NCI-H1694 (cell line): ENCODE measurements at places on chromosomes 2 and 18.

- no peak for DNase-seq
These were observed 158.7 kb upstream of the APCDD1 start for GRCh38 chr18:10295751-10296150.

DNA sequence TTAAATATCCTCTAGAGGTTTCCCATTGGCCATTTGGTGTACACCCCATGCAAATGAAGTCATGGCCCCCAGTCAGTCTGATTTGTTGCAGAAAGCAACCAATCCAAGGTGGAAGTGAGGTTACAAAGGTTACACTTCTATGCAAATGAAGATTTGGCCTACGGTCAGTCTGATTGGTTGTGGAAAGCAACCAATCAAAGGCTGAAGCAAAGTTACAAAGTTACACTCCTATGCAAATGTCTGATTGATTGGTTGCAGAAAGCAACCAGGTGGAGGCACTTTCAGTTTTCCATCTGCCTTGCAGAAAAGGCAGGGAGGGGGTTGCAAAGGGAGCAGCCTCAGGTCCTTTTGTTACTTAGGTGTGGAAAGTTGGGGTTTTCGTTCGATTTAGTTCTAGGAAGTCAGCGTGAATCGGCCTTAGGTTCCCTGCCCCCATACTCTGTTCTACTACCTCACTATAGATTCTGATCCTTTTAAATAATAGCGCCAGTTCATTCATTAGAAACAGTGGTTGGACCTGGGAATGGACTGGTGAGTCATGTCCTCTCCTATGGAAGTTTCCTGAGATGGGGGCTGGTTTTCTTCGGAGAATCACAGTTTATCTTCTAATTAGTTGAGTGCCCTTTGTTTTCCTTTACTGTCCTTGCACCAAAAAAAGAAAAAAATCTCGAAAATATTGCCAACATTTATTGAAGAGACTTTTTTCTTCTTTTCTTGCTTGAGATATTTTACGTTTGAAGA, 279.5 kb downstream of the AGAP1 start:
- DNase-seq, result no peak

DNA sequence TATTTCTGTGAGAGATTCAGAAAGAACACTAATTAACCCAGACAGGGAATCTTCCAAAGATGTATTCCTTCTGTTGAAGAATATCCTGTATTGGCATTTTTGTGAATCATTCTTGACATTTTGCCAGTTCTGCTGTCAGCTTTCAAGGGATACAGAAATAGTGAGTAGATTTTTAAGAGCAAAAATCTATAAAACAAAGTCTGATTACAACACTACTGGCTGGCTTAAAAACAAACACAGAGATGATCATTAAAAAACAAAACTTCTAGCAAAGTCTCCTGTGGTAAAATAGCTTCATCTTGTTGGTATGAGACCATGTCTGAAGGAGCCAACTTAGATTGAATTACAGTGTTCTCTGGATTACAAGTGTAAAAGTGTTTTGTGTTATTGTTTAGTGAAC, 866.3 kb upstream of the KLHL29 start:
- no peak for DNase-seq

GRCh38 chr2:232026910-232027309, 65.4 kb downstream of the DIS3L2 start:
- no peak for DNase-seq

DNA sequence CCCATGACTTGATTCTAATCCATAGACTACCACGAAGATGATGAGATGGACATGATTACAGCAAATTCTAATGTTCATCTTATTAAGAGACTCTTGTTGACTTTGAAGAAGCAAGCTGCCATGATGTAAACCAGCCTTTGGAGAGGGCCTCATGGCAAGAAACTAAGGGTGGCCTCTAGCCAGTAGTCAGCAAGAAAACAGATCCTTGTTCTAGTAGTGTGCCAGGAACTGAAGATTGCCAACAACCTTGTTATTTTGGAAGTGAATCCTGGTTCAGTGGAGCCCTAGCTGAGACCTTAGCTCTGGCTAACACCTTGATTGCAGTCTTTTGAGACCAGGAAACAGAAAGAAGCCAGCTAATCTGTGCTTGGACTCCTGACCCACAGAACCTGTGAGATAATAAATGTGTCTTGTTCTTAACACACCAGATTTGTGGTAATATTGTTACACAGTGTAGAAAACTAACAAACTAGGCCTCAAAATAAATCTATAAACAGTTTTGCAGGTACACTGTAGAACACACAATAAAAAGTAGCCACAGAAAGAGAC, 10.0 kb downstream of the PHOSPHO2 start:
- DNase-seq, result no peak

DNA sequence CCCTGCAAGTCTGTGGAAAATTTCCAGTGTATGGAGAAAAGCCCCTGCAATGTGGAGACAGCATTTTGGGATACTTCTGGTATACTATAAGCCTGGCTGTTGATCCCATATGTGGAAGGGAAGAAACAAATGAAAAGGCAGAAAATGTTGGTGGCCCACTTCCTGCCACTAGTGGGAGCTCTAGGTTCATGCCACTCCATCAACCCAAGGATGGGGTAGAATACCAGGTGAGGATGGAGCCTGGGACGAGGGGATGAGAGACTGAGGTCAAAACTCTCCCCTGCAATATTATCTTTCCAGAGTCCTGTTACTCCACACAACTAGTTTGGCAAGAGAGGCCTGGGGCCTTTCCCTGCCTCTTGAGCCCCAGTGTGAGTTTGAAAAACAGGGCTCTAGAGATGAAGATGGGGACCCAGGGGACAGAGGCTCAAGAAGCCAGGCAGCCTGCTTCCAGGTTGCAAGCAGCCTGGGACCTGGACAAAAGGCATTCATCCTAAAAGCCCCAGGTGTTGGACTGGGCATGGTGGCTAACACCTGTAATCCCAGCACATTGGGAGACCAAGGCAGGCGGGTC, 31.9 kb downstream of the BMP10 start:
- DNase-seq, result no peak

GRCh38 chr2:223100061-223100511, 48.1 kb downstream of the KCNE4 start:
- no peak for DNase-seq

DNA sequence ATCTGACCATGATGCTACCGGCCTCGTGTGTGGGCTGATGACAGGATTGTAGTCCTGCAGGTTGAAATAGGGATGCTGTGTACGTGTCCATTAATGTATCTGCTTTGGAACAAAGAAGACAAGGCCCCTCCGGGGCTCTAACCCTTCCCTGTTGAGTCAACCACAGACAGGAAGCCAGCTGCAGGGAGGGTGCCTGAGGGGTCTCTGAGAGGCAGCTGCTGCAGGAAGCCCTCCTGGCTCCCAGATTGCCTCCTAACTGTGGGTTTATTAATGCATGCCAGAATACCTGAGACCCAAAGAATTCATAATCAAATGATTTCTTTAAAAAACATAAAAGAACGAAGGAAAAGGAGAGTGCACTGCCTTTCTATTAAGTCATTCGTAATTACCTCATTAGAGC, 140.4 kb downstream of the CELF4 start:
- no peak for DNase-seq

- no peak for DNase-seq
These were observed 82.4 kb upstream of the HPCAL1 start for GRCh38 chr2:10220045-10220901.

DNA sequence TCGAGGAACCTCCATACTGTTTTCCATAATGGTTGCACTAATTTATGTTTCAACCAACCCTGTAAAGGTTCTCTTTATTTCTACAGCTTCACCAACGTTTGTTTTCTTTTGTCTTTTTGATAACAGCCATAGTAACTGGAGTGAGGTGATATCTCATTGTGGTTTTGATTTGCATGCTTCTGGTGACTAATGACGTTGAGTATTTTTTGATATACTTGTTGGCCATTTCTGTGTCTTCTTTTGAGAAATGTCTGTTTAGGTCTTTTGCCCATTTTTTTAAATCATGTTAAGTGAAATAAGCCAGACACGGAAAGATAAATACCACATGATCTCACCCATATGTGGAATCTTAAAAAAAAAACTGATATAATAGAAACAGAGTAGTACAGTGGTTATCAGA, 74.8 kb upstream of the SMIM21 start:
- no peak for DNase-seq

- no peak for DNase-seq
These were observed 136.5 kb upstream of the NFATC1 start for GRCh38 chr18:79259218-79259617.

DNA sequence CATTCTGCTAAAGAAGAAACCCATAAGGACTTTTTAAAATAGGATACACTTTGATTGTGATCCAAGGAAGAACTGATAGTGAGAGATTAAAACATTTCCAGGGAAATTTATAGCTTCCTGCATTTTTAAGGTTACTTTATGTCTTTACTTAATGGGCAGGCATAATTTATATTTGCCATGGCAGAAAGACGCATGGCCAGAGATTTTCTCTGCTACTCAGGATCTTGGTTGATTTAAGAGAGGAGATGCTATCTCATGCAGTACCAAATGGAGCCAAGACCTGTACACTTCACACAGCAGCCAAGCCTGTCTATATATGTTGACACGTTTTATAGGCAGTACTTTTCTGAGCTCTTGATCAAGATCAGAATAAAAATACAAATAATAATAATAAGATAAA, 60.9 kb upstream of the NT5C1B start:
- DNase-seq, result no peak

DNA sequence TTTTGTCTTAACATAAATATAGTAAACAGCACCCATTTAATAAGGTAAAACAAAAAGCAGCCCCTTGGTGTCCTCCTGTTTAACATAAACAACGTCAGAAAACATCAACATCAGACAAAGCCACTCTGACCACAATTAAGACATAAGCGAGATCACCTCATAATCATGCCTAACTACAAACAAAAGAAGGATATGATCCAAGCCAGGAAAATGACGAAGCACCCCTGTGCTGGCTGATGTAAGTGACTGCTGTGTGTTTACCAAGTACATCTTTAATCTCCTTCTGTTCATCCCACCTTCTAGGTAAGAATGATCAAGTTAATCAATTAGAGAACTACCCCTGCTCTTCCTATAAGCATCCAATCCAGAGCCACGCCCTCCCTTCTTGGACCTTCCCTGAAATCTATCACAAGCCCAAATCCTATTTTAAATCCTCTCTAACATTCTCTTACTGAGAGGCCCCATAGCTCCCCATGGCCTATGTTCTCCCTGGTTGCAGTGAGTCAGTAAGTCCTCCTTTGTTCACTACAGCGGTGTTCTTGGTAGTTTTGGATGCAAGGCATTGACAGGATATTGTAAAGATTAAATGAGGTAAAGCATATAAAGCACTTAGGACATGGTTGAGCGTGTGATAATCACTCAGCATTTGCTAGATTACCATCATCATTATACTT, 424.2 kb downstream of the TSN start:
- no peak for DNase-seq

- no peak for DNase-seq
These were observed 7.3 kb downstream of the COQ10B start for GRCh38 chr2:197460649-197461048.

- no peak for DNase-seq
These were observed 32.4 kb downstream of the WDR43 start for GRCh38 chr2:28926847-28927246.

GRCh38 chr2:38658613-38659012, 7.3 kb upstream of the GALM start:
- DNase-seq, result no peak

GRCh38 chr2:127045792-127046501, 61.0 kb downstream of the BIN1 start:
- DNase-seq, result no peak

GRCh38 chr18:23641937-23642666, 20.6 kb downstream of the ANKRD29 start:
- DNase-seq, result no peak

- no peak for DNase-seq
These were observed 81.6 kb downstream of the HS6ST1 start for GRCh38 chr2:128237081-128237534.

GRCh38 chr2:241768251-241768711, 8.3 kb upstream of the GAL3ST2 start:
- DNase-seq, result no peak

- no peak for DNase-seq
These were observed 3.9 kb upstream of the MLPH start for GRCh38 chr2:237483018-237483731.

- DNase-seq, result no peak
These were observed 60.0 kb upstream of the OTOF start for GRCh38 chr2:26537826-26538475.

GRCh38 chr18:28159055-28159454, 17.9 kb downstream of the CDH2 start:
- DNase-seq, result no peak

- peak; percentile 5 for DNase-seq
These were observed 265.7 kb downstream of the CCDC85A start for GRCh38 chr2:56449449-56449860.

GRCh38 chr18:55121397-55122170, 162.3 kb upstream of the CCDC68 start:
- DNase-seq, result no peak

DNA sequence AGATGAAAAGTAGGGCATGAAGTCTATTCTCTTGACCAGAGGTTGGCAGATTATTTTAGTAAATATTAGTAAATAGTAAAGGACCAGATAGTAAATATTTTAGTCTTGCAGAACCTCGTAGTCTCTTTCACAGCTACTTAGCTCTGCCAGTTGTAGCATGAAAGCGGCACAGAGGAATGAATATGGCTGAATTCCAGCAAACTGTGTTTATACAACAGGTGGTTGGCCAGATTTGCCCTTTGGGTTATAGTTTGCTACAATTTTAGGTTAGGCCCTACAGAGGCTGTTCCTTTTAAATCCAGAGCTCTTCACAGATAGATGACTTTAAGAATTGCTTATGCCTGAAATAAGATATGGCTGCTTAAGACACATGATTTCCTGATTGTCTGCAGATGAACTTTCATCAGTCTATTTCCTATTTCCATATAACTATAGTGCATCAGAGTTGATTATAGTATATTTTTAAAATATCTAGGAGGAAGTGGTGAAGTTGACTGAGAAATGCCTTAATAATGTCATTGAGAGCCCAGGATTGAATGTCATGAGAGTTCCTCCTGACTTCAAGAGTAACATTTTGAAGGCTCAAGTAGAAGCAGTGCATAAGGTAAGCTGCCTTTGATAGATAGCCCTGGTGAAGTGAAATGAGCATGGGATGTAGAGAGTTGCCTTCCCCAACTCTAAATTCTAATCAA, 80.5 kb downstream of the TMEM185B start:
- DNase-seq, result no peak

DNA sequence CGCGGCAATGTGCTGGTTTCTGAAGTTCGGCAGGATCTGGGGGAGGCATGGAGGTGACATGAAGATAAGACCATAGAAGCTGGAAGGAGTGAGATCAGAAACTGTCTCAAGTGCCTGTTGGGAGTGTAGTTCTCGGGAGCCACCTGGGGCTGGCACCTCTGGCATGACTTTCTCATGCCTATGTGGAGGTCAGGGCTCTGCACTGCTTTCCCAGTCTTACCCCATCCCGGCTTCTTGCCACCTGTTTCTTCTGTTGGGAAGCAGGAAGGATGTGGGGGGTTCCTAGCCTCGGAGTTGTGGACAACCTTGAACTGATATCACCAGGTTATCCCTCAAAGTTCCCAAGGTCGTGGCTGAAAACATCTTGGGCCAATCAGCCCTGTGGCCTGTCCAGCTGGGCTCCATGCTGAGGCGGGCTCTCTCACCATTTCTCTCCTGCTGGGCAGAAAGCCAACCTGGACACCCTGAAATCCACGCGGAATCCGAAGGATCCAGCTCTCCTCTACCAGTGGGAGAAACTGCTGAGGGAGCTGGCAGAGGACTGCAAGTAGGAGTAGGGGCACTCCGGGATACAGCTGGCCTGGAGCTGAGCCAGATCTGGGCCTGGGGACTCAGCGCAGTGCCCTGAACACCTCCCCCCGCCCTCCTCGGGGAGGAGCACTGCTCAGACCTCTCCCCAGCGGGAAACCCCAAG, 42.5 kb downstream of the FER1L5 start:
- DNase-seq, result no peak

- DNase-seq, result no peak
These were observed 28.1 kb downstream of the ASAP2 start for GRCh38 chr2:9234680-9235146.
